ENCODE measurements at places on chromosomes 7 and 10. TPM values are rescaled to one million over a fixed set of nuclear protein-coding genes. Genes with fewer than 3 reads are reported as not detected.

CDK14 gene
- total RNA-seq = 39.1 TPM

SUN3 gene
- not detected for total RNA-seq

FLNC gene
- 93.7 TPM for total RNA-seq

ASAH2 gene
- 0.36 TPM for total RNA-seq

LGI1 gene
- 0.29 TPM for total RNA-seq

MEOX2 gene
- 3.8 TPM for total RNA-seq

All from osteoblast (primary cell).